Jurkat, Clone E6-1 (cell line): ENCODE measurements at places on chromosomes 3 and 15.

GRCh38 chr3:53957831-53958230 lies 66.2 kb upstream of the SELENOK start:
- no peak for DNase-seq

DNA sequence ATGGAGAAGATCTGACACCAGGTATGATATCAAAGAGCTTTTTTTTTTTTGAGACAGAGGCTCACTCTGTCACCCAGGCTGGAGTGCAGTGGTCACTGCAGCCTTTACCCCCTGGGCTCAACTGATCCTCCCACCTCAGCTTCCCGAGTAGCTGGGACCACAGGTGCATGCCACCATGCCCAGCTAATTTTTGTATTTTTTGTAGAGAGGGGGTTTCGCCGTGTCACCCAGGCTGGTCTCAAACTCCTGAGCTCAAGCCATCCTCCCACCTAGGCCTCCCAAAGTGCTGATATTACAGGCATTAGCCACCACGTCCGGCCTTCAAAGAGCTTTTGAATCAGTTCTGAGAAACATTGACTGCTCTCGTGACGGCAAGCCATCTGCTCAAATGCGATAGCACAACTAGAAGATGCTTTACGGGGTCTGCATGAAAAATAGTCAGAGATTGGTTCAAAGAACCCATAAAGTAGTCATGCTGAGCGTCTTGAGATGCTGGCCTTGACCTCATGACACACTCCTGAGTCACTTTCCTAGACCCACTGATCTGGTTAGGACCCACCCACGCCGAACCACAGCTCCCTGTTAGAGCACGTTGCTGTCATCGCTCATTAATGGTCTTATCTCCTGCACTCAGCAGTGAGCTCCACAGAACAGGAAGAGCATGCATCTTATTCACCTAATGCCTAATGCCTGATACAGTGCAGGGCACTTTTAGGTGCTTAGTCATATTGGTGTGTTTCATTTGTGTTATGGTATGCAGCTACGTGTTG lies 57.0 kb upstream of the NR2F2 start:
- DNase-seq, result no peak

GRCh38 chr3:48739617-48739954 lies 22.6 kb upstream of the IP6K2 start:
- no peak for DNase-seq

DNA sequence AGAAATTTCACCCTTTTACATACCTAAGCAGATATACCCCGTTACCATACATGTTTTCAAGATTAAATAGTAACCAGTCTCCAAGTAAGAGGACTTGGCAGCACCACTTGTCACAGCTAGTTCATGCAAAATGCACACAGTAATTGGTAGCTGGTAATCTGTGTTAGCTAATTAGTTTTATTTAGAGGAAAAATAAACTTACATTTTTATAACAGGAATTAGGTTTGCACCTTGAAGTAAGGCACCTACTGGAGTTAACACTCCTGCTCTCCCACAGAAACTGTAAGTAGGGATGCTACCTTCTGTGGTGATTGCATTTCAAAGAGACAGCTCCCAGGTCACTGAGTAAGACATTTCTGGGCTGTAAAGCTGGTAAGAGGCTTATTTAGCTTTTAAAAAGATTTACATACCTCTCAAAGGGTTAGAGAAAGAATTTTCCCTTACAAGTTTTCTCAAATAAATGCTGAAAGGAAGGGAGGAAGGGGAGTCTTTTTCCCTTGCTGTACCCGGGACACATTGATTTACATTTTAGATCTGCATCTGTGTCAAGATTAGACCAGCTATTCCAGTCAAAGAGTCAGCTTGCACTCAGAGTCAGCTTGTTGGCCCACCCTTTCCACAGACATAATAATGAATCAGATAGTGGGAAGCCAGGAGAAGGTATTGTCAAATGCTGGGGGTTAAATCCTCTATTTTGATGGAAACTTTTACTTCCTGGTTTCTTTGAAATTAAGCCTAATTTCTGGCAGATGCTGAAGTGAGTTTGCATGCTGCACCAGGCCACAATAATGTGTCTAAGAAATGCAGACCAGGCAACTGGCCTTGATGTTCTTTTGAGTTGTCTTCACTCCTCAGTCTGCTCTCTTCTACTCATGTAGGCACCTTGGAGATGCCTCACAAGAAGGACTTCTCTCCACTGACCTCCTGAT lies 77.6 kb upstream of the CHD2 start:
- no peak for DNase-seq

DNA sequence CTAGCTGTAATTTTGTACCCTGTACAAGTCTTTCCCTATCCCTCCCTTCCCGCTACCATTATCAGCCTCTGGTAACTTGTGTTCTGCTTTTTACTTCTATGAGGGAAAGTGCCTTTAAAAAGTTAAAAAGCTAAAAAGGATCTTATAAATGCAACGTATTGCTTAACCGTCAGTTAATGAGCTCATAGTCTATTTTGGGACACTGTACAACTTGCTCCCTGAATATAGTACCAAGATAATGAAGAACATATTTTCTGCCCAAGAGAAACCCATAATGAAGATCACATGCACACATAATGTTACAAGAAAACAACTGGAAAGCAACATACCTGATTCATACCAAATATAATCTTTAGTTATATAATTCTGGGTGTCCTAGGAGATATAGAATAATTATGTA lies 22.6 kb downstream of the ZIC1 start:
- DNase-seq, result no peak

- peak; percentile 35 for DNase-seq
Observed at GRCh38 chr3:62665627-62666437, 209.4 kb downstream of the CADPS start.

- no peak for DNase-seq
Observed at GRCh38 chr3:151226088-151226563, 23.1 kb upstream of the GPR171 start.

- no peak for DNase-seq
Observed at GRCh38 chr3:42505849-42506410, 3.5 kb downstream of the VIPR1 start.

DNA sequence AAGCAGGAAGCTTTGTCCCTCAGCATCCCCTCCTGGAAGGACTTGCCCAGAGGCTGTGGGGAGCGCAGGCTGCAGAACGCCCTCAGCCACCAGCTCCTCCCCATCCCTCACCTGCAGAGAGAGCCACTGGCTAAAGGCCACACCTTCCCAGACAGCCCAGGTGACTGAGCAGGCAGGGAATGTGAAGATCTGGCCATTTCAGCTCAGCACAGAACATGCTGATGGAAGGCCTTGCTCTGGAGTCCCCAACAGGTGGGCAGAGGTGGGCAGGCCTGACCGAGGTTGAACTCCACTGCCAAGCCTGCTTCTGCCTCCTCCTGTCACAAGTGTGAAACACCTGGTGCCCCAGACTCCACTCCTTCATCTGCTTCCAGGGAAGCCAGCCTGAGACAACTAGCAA lies 50.7 kb upstream of the SEC61A1 start:
- no peak for DNase-seq

DNA sequence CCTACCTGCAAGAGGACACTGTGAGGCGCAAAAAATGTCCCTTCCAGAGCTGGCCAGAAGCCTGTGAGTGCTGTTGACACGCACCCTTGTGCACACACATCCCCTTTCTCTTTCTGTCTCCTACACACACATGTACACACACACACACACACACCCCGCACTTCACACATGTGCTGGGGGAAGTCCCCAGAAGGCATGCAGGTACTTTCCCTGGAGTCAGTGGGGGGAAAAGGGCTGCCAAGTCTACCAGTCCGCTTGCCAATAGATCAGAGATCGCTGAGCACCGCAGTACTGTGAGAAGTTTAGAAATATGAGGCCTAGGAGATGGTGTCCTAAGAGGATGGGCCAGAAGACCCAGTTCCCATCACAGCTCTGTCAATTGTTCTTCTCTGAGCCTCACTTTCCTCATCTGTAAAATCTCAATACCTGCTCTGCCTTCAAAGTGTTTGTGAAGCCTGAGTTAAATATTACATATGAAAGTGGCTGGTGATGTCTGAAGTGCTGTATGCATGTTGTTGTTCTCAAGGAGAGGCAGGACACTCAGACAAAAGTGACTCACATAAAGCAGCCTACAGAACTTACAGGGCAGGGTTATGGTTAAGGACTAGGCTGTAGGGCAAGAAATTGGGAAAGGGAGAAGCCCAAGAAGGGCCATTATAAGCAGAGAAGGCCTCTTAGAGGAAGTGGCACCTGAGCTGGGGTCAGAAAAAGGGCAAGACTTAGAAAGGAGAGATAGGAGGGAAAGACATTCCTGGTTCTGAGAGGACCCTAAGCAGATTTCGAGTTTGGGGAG lies 6.8 kb downstream of the IL17RE start:
- no peak for DNase-seq

DNA sequence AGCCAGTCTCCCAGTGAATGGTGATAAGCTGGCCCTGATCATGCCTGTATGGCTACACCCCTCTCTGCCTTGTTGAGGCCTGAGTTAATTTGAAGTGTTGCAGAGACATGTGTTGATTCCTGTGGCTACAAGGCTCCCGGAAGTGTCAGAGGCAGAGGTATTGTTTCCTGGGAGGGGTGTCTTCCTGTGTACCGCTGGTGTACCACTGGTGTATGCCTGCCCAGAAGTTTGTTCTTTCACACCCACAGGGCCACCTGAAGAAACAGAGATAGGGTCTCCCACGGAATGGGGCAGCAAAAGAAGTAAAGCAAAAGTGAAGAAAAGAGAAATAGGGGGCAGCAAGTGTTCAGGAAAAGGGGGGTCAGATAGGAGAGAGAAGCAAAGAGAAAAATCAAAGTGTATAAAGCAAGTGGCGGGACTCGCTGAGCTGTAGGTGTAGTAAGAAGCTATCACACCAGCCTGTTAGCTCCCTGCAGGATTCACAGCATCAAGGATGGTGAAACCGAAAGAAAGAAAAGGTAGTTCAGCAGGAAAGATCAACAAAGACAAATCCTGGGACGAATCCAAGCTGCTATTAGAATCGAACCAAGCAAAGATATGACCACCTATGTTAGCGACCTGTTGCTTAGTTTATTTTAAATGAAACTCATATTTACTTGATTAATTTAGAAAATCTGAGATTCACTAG lies 36.6 kb upstream of the CD47 start:
- DNase-seq, result peak; percentile 92

- no peak for DNase-seq
Observed at GRCh38 chr3:60045686-60046085, 995.9 kb upstream of the CFAP20DC start.

- no peak for DNase-seq
Observed at GRCh38 chr3:100205171-100205570, 55.6 kb upstream of the TBC1D23 start.

GRCh38 chr3:197518881-197519421 lies 36.8 kb downstream of the BDH1 start:
- peak; percentile 60 for DNase-seq

DNA sequence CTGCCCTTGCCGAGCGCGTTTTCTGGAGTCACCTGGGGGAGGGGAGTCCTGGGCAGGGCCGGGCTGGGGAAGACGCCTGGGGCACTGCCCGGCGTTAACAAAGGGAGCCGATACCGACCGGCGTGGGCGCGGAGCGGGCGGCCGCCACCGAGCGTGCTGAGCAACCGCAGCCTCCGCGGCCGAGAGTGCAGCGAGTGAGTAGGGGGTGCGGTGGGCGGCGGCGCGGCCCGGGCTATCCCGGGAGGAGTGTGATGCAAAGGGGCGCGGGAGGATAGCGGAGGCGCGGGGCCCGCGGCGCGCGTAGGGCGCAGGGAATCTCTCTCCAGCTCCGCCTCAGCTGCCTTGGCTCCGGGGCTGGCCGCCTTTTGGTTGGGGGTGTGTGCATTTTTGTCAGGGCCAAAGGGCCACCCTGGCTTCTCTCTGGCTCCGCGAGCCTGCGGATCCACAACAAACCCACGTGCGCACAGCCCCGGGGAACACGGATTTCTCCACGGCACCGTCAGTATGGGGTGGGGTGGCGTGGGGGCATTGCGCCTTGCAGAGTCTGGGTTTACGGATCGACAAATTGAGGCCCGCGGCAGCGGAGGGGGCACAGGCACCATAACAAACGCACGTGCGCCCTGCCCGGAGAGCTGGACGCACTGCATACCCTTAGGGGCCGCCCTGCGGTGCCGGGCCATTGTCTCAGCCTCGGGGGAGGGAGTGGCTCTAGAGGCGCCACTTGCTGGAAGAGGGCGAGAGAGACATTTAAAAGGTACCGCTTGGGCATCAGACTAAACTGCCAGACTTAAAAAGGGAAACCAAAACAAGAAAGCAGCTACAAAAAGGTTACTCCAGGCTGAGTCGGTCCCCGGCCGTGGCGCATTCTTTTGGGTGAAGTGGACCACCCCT lies 560 bp downstream of the ST6GAL1 start:
- peak; percentile 71 for DNase-seq

GRCh38 chr15:35256141-35256540 lies 171.0 kb upstream of the NANOGP8 start:
- DNase-seq, result no peak

- no peak for DNase-seq
Observed at GRCh38 chr3:10912786-10913185, 79.8 kb upstream of the SLC6A1 start.

GRCh38 chr3:124483915-124484470 lies 246.3 kb upstream of the UMPS start:
- DNase-seq, result no peak
